ENCODE measurements at places on chromosomes 4 and X.

- DNase-seq = no peak
Measured at GRCh38 chr4:39614487-39615162, 24.0 kb downstream of the SMIM14 start.

GRCh38 chr4:49002931-49003330 lies 16.9 kb downstream of the CWH43 start:
- no peak for DNase-seq

DNA sequence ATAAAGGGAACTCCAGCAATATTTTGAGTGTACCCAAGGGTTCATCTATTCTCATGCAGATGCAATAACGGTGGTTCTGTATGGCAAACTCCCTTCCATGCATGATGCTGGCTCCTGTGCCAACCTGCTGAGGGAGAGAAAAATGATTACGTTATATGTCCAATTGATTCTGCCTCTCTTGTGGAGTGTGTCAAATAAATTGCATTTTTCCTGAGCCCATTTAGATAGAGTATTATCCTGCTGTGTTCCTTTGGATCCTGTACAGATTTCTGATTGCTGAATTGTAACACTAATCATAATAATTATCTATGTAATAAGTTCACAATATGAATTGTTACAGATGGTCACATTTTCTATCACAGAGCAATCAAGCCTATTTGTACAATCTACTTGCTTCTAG lies 821.7 kb downstream of the C4orf33 start:
- no peak for DNase-seq

DNA sequence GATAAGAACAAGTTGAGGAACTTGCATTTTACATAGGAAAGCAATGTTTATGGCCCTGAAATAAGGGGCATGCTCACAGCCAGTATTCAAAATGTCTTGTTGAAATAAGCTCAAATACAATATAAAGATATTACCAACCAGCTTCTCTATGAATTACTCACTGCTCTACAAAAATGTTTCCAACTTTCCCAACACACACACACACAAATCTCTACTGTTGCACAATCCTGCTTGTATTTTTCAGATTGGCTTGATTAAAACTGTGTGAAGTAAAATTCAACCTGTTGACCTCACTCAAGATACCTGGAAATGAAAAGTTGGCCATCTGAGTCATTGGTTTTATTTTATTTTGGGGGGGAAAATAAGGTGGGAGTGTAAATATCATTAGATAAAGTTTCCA lies 128.6 kb downstream of the CHIC2 start:
- no peak for DNase-seq

GRCh38 chr4:87032884-87033533 lies 98.2 kb downstream of the AFF1 start:
- DNase-seq = no peak

- DNase-seq = no peak
Measured at GRCh38 chr4:113885291-113885690, 94.2 kb downstream of the ARSJ start.

DNA sequence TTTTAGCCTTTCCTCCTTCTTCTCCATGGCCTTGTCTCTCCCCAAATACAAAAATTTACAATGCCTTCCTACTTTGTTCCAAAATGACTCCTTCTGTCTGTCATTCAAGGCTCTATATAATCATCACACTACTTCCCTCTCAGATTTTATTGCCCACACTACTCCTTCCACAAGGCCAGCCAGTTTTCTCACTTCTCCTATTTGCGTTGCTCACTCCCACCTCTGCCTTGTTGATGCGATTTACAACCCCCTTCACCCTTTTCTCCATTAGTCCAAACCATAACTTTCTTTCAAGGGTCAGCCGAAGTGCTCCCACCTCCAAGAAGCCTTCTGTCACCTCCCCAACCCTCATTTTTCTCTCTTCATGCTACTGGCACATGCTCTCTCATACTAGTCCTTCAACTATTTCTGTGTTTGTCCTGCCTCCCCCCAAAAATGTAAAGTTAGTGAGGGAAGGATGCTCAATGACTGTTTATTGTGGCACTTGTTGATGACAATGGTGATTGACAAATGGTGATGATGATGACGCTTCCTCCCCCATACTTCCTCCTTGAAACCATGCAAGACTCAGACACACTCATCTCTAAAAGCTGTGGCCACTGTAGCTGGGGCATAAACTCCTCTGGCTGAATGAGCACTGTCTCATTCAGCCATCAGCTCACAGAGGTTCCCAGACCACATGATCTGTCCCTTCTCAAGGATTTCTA lies 2.7 kb upstream of the XKRX start:
- DNase-seq = no peak

DNA sequence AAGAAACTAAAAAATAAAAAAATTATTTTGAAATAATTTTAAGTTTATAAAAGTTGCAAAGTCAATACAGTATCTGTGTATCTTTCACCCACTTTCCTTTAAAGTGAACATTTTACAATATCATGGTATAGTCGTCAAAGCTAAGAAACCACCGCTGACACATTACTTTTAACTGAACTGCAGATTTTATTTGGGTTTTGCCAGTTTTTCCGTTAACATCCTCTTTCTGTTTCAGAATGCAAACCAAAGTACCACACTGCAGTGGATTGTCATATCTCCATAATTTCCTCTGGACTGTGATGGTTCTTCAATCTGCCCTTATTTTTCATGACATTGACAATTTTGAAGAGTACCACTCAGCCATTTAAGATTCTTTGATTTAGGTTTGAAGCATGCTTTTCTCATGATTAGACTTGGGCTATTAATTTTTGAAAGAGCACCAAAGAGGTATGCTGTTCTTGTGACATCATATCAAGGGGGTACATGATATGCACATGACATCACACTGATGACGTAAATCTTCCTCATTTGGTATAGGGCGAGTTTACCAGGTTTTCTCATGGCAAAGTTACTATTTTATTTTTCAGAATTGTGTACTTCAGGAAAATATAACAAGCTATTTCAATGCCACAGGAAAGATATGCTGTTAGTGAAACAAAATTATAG lies 3.6 kb upstream of the CXCL1 start:
- DNase-seq = no peak

DNA sequence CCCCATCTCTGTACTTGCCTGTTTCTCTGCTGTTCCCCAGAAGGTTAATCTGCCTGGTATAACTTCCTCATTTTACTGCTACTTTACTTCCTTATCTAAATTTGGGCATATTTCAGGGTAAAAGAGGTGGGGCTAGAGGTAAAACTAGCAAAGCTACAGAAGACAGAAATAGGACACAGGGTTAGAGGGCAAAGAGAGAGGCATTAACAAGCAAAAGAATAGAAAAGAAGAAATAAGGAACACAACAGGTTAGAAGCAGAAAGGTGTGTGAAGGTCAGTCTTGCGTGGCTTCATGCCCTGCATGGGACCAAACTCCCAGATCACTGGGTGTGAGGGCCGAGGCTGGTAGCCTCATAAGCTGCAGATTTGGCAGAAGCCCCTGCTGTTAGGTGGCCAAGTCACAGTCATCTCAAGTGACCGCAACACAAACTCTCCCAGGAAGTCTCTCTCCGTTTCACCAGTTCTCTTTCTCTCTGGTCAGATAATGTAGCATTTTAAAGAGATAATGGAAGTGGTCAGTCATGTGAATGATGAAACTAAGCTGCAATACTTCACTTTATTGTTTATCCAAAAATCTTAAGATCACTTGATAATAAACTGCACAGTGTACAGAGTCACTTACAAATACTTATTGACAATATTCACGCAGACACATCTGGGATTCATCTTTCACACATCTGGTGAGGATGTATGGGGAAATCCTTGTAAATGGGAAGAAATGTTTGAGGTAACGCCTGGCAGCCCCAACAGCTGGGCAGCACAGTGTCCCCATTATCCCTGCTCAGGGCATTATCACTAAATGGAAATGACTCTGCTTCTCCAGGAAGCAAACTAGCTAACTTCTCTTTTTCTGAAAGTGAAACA lies 16.4 kb downstream of the TMEM154 start:
- no peak for DNase-seq
